ENCODE measurements at places on chromosomes 16 and 17.
A peak's percentile ranks its signal among the peaks of the same experiment; 100 is the strongest.

- DNase-seq = no peak
Measured at GRCh38 chr16:71230122-71230845, at the start of gene HYDIN. HYDIN (minus strand) TSS chr16:71230722; CDS start chr16:71186895, 43,827 bp downstream.

DNA sequence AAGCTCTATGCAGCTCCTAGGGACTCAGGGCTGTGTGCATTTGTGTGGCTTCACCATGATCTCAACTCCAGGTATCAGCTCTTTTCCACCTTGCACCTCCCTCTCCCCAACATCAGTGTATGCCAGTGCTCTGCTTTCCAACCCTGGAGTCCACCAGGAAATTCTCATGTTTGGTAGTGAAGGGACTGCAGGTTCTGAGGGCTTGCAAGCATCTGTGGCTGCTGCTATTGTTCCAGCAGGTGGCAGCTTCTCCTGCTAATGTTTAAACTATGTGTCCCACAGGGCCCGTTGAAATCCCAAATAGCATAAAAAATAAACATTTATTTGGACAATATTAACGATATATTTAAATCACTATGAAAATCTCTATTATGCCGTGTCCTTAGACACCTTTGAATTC, 82.0 kb downstream of the RGS9 start:
- DNase-seq = no peak

- no peak for DNase-seq
Measured at GRCh38 chr17:79680318-79680695, 50.4 kb upstream of the ENPP7 start.

GRCh38 chr17:74212209-74212912, 1.0 kb upstream of the TTYH2 start:
- no peak for DNase-seq

DNA sequence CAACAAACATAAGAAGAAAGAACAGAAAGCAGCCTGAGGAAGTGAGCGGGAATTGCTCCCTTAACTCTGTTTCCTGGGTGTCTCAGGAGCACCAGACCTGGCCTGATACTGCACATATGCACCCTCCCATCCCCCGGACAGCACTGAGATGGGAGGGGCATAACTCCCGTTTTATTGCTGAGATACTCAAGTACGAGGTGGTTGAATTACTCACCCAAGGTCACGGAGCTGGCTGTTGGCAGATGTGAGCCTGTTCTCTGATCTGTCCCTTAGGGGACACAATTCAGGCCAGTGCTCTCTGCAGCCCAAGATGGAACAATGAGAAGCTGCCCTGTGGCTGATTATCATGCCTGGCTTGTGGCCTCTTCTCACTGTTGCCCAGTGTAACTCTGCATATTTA, 9.1 kb upstream of the MED9 start:
- DNase-seq = no peak

- DNase-seq = no peak
Measured at GRCh38 chr17:77723909-77724875, 234.3 kb upstream of the TNRC6C start.

- DNase-seq = no peak
Measured at GRCh38 chr16:85844786-85845185, 45.3 kb downstream of the COX4I1 start.

DNA sequence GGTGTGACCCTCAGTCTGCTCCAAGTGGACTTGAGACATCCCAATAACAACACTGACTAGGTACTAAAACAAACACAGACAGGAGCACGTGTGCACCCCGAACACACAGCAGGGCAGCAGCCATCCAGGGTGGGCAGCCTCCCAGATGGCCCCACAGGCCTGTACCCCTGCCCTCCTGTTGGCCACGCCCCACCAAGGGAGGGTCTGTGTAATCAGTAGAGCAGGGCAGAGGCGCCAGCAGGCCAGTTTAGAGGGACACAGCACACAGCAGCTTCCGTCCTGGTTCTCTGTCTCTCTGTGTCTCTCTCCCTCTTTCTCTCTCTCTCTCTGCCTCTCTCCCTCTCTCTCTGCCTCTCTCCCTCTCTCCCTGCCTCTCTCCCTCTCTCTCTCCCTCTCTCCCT, 21.4 kb downstream of the ACTG1 start:
- no peak for DNase-seq

GRCh38 chr17:81514739-81515529, 2.3 kb upstream of the ACTG1 start:
- DNase-seq = peak; percentile 77
